ENCODE measurements at places on chromosomes 16 and 17.

GRCh38 chr17:65518256-65518655 lies 43.2 kb downstream of the AXIN2 start:
- peaks cover 3% of the 10 kb centered on the region for H3K27me3 ChIP-seq
- H3K27ac ChIP-seq, result no peak overlapping the region
- no peak overlapping the region for H3K4me3 ChIP-seq
- H3K4me1 ChIP-seq, result peaks cover 26% of the 10 kb centered on the region
- no peak for DNase-seq

DNA sequence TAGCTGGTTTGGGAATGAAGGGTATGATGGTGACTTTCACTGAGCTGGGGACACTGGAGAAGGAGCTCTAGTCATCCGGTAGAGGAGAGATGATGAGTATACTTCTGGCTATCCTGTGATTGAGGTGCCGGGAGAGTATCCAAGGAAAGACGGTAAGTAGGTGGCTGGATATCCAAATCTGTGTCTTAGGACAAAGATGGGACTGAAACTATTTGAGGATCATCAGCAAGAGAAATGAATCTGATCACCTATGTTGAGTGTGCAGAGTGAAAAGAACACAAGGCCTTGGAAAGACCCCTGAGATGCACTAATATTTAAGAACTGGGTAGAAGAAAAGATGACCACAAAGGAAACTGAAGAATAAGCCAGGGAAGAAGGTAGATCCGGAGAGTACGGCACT lies 1.0 kb downstream of the NACA2 start:
- H3K27ac ChIP-seq, result no peak overlapping the region
- DNase-seq, result no peak
- no peaks in the 10 kb centered on the region for H3K27me3 ChIP-seq
- no peaks in the 10 kb centered on the region for H3K36me3 ChIP-seq
- no peaks in the 10 kb centered on the region for H3K4me1 ChIP-seq

- peaks cover 39% of the 10 kb centered on the region for H3K4me1 ChIP-seq
- no peak for DNase-seq
- no peaks in the 10 kb centered on the region for H3K36me3 ChIP-seq
- no peak overlapping the region for H3K4me3 ChIP-seq
- no peaks in the 10 kb centered on the region for H3K27me3 ChIP-seq
These were observed 56.4 kb downstream of the JPH3 start for GRCh38 chr16:87658564-87659225.

- H3K27ac ChIP-seq, result no peak within 1 kb of the TSS
- H3K4me1 ChIP-seq, result peaks cover 12% of the 10 kb centered on the region
- peaks cover 38% of the 10 kb centered on the region for H3K27me3 ChIP-seq
These were observed at the start of gene ZNF469 for GRCh38 chr16:88382491-88383400. Gene ZNF469 (plus strand): TSS chr16:88382959. CDS start chr16:88427471, 44,512 bp downstream.

GRCh38 chr17:39666601-39667261 lies 1.5 kb upstream of the PNMT start:
- no peak overlapping the region for H3K27ac ChIP-seq
- H3K4me1 ChIP-seq, result peaks cover 51% of the 10 kb centered on the region
- no peaks in the 10 kb centered on the region for H3K36me3 ChIP-seq
- peak overlapping the region; percentile 71 for H3K4me3 ChIP-seq
- DNase-seq, result no peak

DNA sequence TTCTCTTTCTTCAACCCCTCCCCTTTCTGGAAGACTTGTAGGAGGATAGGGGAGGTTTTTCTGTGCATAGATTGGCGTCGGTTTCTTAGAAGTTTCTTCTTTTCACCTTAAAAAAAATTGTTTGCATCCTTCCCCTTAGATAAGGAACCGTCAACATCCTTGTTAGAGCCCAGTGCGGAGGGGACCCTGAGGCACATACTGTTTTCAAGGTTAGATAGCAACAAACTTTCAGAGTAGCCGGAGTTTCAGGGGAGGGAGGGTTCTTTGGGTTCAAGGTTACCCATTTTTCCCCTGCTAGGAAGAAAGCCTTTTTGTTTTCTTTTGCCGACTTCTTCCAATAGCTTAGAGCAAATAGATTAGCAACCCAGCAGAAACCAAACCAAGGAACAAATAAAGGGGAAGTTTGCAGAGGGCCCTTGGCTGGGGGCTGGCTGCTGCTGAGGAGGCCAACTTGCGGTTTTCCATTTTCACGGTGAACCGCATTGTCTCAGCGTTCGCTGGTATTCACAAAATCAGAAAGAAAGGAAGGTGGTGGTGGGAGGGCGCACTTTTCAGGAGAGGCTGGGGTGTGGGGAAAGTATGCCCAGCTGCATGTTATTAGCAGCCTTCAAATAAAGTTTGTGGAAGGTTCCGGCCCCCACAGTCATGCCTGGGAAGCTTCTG lies 28.8 kb downstream of the MSI2 start:
- H3K4me1 ChIP-seq, result peaks cover 83% of the 10 kb centered on the region
- H3K4me3 ChIP-seq, result peak overlapping the region; percentile 31
- no peaks in the 10 kb centered on the region for H3K27me3 ChIP-seq

Data from WTC11 (cell line).